ENCODE measurements at places on chromosomes 1 and 21.

- DNase-seq, result no peak
These were observed 3.3 kb upstream of the FAM110D start for GRCh38 chr1:26155370-26156284.

- no peak for DNase-seq
These were observed 167.6 kb upstream of the POGK start for GRCh38 chr1:166671627-166672026.

DNA sequence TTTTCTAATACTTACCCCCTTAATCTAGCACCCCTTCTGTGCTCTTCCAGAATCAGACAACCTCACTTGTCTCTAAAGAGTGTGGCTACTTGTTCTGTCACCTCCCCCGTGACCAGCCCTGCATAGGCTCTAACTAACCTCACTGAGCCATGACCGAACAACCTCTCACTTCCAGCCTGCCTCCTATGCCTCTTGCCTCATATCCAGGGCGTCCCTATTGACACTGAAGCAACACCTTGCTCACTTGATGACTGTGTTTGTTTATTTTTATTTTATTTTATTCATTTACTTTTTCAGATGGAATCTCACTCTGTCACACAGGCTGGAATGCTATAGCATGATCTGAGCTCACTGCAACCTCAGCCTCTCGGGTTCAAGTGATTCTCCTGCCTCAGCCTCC, 235.1 kb upstream of the B3GALT2 start:
- no peak for DNase-seq

- DNase-seq, result no peak
These were observed 120.9 kb downstream of the C1orf21 start for GRCh38 chr1:184507604-184508280.

DNA sequence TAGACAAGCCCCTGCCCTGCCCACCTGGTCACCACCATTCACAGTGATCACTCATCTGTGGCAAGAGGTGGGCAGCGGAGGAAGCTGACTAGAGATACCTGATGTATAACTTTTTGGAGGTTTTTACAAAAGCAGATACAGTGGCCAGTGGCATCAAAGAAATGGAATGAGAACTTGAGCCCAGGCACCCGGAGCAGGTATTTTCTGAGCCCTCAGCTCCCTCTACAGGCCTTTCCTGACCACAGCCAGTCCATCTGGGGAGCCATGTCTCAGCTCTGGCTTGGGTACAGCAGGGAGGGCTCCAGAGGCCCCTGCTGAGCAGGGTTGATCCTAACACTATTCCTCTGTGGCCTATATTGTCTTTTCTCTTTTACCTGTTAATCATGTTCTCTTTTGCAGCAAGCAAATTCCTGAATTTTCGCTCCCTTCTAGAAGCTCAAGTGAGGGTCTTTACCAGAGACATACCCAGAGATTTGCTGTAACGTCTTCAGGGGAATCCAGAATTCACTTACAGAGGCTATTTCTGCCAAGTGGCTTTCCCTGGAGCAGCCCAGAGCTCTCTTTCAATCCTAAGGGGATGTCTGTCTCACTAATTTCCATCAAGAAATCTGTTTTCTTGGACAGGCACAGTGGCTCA, 27.3 kb downstream of the GPR157 start:
- no peak for DNase-seq

DNA sequence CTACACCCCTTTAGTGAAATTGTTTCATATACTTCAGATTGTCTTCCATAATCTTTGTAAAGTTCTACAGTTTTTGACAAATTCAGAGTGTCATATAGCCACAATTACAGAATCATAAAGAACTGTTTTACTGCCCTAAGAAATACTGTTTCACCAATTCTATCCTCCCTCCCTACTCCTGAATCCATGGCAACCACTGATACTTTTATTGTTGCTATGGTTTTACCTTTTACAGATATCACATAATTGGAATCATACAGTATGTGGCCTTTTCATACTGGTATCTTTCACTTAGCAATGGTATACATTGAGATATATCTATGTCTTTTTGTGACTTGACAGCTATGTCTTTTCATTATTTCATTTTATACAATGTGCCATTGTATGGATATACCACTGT, 34.1 kb downstream of the RC3H1 start:
- DNase-seq, result no peak

- no peak for DNase-seq
These were observed 2.4 kb downstream of the NHLH2 start for GRCh38 chr1:115838431-115839028.

DNA sequence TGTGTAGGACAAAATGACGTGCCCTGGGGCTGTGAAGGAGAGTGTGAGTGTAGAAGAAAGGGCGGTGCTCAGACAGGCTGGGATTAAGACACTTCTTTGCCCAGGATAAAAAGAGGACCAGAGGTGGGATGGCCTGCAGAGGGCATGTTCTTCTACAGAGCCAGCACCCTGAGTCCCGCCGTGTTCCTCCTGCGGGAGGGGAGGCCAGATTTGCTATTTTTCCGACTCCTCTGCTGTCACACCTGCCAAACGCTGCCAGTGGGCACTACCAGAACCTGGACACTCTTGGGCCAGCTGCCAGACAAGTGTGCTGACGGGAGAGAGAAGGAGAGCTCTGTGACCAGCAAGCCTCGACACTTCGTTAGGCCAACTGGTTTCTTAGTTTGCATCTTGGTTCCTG, 206.4 kb downstream of the PLD5 start:
- no peak for DNase-seq

- no peak for DNase-seq
These were observed 32.4 kb downstream of the LTN1 start for GRCh38 chr21:28960245-28960644.

DNA sequence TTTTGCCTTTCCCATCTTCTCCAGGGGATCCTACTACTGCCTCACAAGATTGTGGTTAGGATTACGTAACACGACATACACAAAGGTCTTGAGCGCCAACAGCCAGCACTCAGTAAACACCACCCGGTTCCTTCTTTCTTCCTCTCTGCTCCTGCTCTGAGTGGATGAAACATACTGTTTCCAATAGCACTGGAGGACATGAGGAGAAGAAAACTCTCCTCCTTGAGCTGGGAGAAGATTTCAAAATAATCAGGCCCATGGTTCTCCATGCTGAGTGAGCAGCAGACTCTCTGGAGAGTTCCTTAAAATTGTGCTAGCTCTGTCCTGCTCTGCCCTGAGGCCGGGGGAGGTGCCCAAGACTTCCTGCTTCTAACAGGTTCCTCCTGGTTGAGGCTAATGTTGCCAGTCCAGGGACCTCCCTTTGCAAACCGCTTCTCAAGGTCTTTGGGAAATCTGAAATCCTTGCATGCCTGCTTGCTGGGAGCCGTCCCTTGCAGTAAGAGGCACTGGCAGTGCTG, 29.4 kb upstream of the MX1 start:
- no peak for DNase-seq

DNA sequence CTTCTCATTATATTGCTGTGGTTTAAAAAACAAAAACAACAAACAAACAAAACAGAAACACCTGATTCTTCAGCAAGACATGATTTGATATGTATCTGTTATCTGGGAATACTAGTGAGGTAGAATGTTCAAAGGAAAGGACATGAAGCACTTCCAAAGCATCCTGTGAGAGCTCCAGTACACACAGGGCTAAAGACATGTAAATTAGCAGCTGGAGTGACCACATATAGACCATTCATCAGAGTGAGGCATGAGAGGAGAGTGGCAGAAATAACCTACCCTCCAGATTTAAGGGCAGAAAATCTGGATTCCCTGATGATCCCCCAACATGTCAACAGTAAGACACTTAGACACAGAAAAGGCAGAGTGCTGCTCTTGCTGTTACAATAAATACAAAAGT, 260.5 kb upstream of the CHRM3 start:
- DNase-seq, result no peak

GRCh38 chr1:191905781-191906180, 252.5 kb upstream of the RGS18 start:
- DNase-seq, result no peak

GRCh38 chr1:32801096-32801715, 16.0 kb downstream of the YARS1 start:
- DNase-seq, result no peak

Data from stimulated activated CD4-positive, alpha-beta T cell treated with anti-CD3 and anti-CD28 coated beads, Interleukin-12 subunit alpha, Interleukin-12 subunit beta, amount 100 ng/mL, for 24 hours (primary cell).